ENCODE measurements at places on chromosomes 1 and 21. TPM values are rescaled to one million over a fixed set of nuclear protein-coding genes. Genes with fewer than 3 reads are reported as not detected.

KRTAP12-1 gene
- not detected for total RNA-seq

ANKRD65 gene
- total RNA-seq: 1.0 TPM

ADAMTSL4 gene
- 38.5 TPM for total RNA-seq

PLA2G2C gene
- not detected for total RNA-seq

TEDDM1 gene
- total RNA-seq: not detected

GRCh38 chr1:112896783-112897182, 59.2 kb downstream of the SLC16A1 start:
- no peak for DNase-seq

- DNase-seq: no peak
These were observed 115.5 kb downstream of the KCNK2 start for GRCh38 chr1:215198021-215198420.

Data from left lobe of liver (tissue), 2 donors.